ENCODE measurements at places on chromosomes 5 and 9.

- no peak for DNase-seq
Observed at GRCh38 chr5:32541241-32541640, 44.1 kb upstream of the SUB1 start.

DNA sequence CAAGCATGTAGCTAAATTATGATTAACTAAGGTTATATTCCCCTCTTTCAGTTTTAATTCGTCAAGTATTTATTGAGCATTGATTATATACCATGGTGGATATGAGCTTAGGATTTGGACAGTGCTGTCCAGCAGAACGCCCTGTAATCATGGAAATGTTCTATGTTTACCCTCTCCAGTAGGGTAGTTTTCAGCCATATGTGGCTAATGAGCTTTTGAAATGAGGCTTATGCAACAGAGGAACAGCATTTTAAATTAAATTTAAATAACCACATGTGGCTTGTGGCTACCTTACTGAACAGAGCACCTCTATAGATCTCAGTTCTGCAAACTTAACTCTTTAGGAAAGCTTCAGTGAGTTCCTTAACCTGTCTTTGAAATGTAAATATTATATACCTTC lies 59.1 kb downstream of the JMY start:
- DNase-seq: no peak

DNA sequence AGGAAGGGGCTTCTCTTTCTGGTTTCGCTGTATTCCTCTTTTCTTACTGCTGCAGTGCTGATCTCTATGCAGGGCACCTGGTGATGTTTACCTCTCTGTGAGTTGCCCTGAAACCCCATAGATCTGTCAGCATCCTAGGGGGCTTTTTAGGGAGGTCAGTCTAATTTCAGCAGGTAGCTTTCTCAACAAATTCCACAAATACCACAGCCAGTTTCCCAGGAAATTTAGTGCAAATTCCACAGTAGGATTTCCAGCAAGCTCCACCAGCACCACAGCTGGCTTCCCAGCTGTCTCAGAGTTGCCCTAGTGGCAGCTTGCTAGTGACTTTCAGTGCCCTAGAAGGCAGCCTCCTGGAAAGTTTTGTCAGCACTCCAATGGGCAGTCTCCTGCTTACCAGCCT lies 379.1 kb upstream of the SMC2 start:
- DNase-seq: no peak

- DNase-seq: no peak
Observed at GRCh38 chr9:131046093-131046380, 37.1 kb downstream of the LAMC3 start.

DNA sequence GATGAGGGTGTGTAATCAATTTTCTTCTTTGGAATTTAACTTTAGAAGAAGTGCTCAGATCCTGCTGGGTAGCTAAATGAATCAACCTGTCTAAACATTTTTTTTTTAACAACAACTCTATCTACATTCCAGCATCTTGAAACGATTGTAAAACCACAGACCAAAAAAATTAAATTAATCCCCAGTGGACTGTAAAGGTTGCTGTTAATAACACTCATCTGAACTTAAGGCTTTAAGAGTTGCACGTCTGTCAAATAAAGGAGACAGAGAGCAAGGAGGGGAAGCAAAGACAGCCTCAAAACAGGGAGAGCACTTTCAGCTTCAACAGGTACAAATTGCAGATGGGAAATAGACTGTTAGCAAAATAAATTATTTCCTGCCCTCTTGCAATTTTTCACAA lies 548.5 kb downstream of the DTWD2 start:
- DNase-seq: no peak

DNA sequence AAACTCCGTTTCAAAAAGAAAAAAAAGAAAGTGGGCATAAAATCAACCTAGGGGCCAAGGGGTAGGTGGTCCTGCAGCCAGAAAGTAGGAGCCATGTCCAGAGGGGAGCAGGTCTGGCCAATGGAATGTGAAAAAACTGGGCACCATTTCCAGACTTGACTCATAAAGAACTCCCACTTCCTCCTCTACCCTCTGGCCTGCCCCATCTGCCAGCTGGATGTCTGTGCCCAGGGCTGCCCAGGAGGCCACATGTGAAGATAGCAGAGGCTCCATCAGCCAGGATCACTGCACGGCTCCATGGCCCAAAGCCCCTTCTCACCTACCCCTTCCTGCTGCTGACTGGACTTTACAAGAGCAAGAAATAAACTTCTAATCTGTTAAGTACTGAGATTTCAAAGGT lies 42.1 kb upstream of the EEIG1 start:
- no peak for DNase-seq

GRCh38 chr5:103434057-103434456 lies 128.5 kb downstream of the NUDT12 start:
- DNase-seq: no peak

Measured in germinal center (tissue), 1 donor.